Cardiac muscle cell (in vitro differentiated cells and primary cell): ENCODE measurements at places on chromosomes 1 and 21.

GRCh38 chr1:29502911-29503840 lies 266.9 kb downstream of the PTPRU start:
- no peak for DNase-seq

- peak; percentile 79 for DNase-seq
These were observed 89.7 kb upstream of the RUNX1 start for GRCh38 chr21:35138665-35139381.

DNA sequence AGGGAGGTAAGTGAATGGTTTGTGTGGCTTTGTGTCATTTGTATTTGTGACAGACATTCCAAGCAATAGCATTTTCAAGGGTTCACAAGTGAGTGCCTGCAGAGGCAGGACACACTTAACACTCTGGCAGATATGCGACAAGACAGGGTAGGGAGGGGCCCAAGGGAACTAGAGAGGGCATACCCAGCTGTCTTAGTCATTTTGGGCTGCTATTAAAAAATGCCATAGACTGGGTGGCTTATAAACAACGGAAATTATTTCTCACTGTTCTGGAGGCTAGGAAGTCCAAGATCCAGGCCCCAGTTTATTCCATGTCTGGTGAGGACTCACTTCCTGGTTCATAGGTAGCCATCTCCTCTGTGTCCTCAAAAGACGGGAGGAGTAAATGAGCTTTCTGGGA lies 137.4 kb downstream of the FGGY start:
- no peak for DNase-seq

DNA sequence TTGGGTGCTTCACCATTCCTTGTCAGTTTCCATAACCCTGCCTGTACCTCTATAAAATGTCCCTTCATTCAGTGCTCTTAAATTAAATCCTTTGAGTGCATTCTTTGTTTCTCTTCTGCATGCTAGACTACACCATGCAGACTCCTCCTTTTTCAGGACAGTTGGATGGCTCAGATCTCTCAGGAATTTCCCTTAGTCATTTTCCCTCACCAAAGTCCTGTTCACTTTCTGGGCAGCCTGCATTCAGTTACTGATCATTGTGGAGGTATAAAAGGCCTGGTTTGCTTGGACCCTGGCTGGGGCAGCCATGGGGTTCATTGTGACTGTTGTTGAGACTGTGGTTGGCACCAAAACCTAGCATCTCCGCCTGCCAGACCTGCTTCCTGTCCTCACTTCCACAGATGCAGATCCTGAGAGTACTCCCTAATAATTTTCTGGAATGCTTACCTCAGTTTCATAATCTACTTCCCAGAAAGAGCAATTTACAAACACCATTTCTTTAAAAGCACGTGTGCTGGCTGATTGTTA lies 88.4 kb downstream of the PDE4B start:
- no peak for DNase-seq

GRCh38 chr1:168801032-168801745 lies 72.2 kb upstream of the DPT start:
- DNase-seq: no peak

- DNase-seq: peak; percentile 36
These were observed 8.1 kb downstream of the PSMG1 start for GRCh38 chr21:39175154-39175553.

DNA sequence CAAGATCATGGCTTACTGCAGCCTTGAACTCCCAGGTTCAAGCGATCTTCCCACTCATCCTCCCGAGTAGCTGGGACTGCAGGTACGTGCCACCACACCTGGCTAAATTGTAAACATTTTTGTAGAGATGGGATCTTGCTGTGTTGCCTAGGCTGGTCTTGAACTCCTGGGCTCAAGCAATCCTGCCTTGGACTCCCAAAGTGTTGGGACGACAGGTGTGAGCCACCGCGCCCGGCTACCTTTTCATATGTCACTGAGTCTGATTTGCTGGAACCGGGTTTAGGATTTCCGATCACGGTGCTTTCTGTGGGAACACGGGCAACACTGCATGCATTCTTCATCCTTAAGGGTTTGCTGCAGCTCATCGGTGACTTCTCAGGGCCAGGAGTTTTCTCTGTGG lies 32.2 kb upstream of the PCBP3 start:
- no peak for DNase-seq

GRCh38 chr21:28719723-28720122 lies 273.0 kb downstream of the LTN1 start:
- DNase-seq: no peak

DNA sequence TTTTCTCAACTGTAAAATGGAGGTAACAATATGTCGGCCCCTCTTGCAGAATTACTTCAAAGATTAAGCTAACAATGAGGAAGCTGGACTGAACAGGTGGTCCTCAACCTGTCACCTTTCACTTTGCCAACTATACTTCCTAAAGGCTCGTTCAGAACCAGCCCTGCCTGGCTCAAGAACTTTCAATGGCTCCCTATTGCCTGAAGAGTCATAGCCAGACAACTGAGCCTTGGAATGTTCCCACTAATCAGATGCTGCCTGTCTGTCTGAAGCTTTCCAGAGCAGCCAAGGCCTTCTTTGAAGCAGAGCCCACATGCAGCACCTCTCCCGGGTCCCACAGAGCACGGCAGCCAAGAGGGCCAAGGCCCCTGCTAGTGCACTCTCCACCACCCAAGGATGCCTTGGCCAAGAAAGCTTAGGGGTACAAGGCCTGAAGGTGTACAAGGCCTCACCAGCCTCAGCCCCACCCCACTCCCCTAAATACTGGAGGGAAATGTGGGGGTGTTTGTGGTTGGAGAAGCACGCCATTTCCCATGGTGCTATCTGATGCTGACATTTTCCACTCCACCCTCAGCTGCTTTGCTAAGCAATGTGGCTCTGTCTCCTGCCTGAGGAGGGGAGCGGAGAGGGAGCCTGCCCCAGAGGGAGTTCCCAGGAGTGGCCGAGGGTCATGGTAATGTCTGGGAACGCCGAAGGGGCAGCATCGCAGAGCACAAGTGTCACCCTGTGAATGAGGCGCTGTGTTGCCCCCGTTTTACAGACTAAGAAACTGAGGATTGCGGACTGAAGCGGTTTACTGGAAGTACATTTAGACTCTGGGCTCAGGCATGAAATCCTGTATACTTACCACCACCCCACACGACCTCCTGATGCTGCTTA lies 8.2 kb upstream of the LAPTM5 start:
- no peak for DNase-seq

GRCh38 chr1:197399755-197400521 lies 131.9 kb downstream of the CRB1 start:
- DNase-seq: peak; percentile 76

GRCh38 chr1:148362216-148362611 lies 120.9 kb downstream of the PPIAL4G start:
- no peak for DNase-seq

- no peak for DNase-seq
These were observed 228.6 kb downstream of the DSCAM start for GRCh38 chr21:40618191-40618973.

GRCh38 chr1:90717665-90718410 lies 736 bp upstream of the BARHL2 start:
- DNase-seq: peak; percentile 46

DNA sequence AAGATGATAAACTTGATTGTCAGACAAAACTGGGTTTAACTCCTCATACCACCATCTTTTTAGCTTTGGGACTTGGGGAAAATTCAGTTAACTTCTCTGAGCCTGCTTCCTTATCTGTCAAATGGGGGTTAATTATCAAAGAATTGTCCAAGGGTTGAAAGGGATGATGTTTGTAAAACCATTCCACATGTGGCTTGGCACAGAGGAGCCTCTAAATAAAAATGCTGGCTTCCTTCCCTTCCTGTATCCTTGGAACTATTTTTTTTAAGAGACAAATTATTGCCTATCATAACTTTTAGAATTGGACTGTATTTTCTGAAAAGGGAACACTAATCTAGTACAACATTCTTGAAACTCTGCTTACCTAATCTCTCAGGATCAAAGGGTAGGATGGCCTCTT lies 143.4 kb upstream of the USP24 start:
- no peak for DNase-seq

GRCh38 chr1:229691362-229691761 lies 65.3 kb downstream of the URB2 start:
- no peak for DNase-seq

DNA sequence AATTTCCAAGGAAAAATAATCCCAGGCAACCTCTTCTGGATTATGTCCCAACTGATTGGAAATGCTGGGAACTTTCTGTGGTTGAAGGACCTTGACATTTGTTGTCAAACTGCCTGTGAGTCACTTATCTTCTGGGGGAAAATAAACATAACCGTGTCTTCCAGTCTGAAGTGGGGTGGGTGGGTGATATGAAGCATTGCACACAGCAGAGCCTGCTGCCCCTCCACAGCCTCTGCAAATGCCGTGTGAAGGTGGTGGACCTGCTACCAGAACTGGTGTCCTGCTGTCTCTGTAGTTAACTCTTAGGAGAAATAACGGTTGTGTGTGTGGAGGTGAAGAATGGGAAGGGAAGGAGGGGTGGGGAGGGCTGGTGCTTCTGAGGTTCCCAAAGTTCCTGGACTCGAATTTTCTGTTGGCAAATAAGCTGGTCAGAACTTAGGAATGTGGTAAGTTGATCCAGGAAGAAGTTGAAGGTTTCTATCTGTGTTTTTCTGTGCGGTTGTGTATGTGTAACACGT lies 23.2 kb downstream of the GALNT2 start:
- no peak for DNase-seq

DNA sequence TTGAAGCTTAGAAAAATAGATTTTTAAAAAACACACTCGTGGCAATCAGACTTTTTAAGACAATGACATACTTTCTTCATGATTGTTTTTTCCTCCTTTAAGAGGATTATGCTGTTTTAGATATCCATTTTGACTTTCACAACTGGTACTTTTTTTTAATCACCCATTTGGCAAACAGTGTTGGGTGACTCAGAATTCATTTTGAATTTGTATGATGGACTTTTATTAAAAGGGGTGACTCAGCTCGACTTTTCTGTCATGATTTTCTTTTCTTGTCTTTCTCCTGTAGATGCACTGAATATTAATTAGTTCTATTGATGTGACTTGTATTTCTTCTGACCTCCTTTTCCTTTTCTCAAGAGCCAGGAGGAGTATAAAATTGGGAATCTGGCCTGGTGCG lies 44.7 kb downstream of the FMN2 start:
- DNase-seq: no peak

- no peak for DNase-seq
These were observed 59.5 kb downstream of the CD46 start for GRCh38 chr1:207811319-207811718.

GRCh38 chr1:85417876-85418275 lies 47.1 kb downstream of the DDAH1 start:
- no peak for DNase-seq

DNA sequence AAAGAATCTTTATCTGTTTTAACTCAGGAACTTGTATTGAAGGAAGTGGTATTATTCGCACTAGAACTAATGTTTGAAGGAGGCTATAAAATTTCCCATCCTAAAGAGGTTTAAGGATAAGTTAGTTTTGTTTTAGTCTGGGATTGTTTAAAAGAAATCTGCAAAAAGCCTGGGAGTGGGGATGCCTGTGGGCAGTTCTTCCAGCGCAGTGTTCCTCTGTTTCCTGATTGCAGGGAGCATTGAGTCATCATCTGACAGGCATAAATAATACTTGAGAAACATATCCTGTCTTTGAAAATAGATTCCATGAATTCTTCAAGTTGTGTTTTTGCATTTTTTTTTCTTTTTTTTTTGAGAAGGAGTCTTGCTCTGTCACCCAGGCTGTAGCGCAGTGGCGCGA lies 350.8 kb upstream of the PTBP2 start:
- DNase-seq: peak; percentile 93

DNA sequence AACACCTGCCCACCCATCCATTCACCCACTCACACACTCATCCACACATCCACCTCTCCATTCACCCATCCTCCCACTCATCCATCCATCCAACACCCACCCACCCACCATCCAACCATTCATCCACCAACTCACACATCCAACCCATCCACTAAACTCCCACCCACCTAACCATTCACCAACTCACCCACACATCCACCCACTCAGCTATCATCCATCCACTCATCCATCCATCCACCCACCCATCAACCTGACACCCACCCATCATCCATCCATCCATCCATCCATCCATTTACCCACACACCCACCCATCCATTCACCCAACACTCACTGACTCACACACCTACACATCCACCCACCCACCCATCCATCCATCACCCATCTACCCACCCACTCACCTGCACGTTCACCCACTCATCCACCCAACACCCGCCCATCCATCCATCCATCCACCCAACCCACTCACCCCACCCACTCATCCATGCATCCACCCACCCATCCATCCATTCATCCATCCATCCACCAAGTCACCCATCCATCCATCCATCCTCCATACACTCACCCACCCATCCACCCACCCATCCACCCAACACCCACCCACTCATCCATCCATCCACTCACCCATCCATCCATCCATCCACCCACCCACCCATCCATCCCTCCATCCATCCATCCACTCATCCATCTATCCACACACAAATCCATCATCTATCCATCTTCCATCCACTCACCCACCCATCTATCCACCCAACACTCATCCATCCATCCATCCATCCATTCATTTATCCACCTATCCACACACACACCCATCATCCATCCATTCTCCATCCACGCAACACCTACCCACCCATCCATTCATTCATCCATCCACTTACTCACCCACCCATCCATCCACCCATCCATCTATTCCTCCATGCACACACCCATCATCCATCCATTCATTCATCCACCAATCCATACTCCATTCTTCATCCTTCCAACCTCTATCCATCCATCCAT lies 17.4 kb upstream of the PRDM16 start:
- DNase-seq: no peak

- DNase-seq: no peak
These were observed 148.0 kb upstream of the ERG start for GRCh38 chr21:38646213-38646837.

GRCh38 chr1:67647036-67647798 lies 37.8 kb upstream of the GADD45A start:
- DNase-seq: peak; percentile 69

DNA sequence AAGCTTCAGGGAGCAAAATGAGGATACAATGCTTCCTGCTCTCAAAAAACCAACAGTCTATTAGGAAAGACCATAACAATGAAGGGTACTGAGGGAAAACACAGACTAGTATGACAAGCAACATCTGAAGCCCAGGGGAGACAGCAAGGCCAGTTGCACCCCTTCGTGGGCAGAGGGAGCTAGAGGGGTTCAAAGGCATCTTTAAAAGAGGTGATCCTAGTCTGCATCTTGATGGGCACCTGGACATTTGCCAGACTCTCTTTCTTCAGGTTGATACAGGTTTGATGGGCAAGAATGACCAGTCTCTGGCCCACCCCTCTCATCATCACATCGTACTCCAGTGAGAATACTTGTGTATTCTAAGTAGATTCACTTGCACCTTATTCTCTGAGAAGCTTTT lies 177.7 kb downstream of the VAV3 start:
- no peak for DNase-seq

GRCh38 chr1:43318831-43319230 lies 18.0 kb downstream of the TIE1 start:
- DNase-seq: no peak

- DNase-seq: no peak
These were observed 218.5 kb downstream of the NFIA start for GRCh38 chr1:61300899-61301298.

- no peak for DNase-seq
These were observed 9.5 kb upstream of the GTF2B start for GRCh38 chr1:88900883-88901282.
